ENCODE measurements at places on chromosomes 13 and 19.

DNA sequence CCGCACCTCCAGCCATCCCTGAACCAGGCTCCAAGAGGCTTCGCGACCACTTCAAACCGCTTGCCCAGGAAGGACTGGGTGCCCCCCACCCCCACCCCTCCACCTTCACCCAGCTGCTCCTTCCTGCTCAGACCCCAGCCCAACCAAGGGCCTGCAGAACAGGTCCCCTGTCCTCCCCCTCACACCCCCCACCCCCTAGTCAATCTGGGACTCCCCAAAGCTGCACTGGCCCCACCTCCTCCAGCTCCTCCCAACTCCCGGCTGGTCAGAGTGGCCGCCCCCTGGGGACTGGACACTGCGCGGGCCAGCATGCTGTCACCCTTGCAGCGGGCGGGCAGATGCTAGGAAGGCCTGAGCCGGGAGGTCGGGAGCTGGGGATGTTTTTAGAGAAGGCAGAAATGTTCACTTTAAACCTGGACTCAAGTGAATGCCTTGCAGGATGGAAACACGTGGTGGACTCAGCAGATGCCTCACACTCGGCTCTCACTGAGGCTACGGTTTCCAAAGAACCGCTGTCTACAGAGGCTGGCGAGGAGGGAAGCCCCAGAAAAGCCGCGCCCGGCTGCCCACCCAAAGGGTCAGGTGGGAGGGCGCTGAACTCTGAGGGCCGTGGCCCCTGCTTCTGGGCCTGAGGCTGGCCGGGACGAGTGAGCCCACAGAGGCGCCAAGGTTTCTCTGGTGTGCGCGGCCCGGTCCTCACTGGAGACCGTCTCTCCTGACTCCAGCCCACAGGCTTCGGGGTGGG is 8.0 kb downstream of the RPL36 start:
- no peak for DNase-seq

DNA sequence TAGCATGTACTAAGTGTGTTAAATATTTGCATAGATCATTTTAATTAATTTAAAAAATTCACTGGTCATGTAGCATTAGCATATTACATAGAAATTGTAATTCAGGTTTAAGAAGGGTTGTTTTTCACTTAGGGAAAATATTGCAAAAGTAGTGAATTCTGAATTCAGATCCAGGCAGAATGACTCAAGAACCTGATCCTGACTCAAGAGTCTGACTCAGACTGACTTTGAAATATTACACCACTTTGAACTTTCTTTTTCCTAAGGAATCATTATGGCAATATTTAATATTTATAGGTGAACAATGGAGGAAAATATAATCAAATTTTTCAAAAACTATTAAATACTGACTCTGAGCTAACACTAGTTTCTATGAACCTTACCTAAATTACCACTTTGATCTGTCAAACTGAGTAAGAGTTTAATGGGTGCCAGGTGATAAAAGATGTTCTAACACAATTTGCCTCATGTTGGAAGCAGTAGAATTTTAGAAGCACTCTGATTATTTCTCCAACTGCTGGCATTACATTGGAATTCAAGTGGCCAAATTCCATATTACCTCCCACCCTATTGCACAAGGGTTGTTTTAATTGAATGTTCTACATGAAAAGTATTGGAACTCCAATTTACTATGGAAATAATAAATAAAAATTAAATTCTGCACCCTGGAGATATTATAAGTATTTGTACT is 261.6 kb downstream of the SLITRK1 start:
- no peak for DNase-seq

DNA sequence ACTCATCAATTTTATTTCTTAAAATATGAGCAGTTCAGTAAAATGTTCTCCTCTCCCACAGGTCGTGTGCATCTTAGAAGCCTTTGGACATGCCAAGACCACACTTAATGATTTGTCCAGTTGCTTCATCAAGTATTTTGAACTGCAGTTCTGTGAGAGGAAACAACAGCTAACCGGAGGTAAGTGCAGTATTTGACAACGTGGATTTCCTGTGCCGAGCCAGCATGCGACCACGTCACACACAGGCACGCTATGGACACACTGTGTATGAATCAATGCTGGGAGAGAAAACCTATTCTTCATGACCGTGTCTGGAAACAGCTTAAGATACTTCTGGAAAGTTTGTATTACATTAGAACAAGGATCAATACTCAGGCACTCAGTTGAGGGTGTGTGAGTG is 268.5 kb downstream of the MYO16 start:
- DNase-seq = no peak

- DNase-seq = no peak
These were observed 142.3 kb downstream of the DPF1 start for GRCh38 chr19:38081547-38082255.

DNA sequence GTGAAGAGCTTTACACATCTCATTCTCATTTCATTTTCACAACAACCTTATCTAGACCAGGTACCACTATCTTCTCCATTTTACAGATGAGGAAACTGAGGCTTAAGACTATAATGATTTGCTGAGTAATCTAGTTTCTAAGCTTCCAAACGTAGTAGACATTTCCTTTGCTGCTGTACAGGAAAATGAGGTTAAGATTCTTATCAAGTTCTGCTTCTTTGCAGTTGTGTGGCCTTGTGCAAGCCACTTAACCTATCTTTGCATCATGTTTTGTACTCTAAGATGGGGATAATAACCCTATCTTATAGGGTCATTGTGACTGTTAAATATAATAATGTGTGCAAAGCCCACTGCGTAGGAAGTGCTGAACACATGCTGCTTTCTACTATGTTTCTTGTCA is 307.9 kb downstream of the HS6ST3 start:
- DNase-seq = no peak

DNA sequence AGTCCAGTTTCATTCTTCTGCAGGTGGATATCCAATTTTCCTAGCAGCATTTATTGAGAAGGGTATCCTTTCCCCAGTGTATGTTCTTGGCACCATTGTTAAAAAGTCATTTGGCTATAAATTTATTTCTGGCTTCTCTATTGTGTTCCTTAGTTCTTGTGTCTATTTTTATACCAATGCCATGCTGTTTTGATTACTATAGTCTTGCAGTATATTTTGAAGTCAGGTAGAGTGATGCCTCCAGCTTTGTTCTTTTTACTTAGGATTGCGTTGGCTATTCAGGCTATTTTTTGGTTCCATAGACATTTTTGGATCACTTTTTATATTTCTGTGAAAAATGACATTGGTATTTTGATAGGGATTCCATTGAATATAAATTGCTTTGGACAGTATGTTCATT is 71.7 kb upstream of the MLNR start:
- DNase-seq = no peak

DNA sequence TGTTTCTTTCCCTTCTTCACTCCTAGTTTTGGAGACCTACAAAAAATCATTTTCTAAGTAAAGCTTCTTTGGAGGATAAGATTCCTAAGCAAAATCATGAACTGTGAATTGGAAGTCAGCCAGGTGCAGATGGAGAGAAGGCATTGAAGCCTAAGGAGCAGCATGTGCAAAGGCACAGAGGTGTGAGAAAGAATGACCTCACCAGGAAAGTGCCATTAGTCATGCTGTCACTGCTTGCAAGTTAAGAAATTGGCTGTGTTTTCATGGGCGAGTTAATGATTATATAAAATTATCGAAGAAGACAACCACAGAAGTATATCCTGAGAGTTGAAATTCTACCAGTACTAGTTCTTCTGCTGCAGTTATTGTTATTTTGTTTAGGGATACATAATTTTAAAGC is 80.3 kb upstream of the KLHL1 start:
- no peak for DNase-seq

DNA sequence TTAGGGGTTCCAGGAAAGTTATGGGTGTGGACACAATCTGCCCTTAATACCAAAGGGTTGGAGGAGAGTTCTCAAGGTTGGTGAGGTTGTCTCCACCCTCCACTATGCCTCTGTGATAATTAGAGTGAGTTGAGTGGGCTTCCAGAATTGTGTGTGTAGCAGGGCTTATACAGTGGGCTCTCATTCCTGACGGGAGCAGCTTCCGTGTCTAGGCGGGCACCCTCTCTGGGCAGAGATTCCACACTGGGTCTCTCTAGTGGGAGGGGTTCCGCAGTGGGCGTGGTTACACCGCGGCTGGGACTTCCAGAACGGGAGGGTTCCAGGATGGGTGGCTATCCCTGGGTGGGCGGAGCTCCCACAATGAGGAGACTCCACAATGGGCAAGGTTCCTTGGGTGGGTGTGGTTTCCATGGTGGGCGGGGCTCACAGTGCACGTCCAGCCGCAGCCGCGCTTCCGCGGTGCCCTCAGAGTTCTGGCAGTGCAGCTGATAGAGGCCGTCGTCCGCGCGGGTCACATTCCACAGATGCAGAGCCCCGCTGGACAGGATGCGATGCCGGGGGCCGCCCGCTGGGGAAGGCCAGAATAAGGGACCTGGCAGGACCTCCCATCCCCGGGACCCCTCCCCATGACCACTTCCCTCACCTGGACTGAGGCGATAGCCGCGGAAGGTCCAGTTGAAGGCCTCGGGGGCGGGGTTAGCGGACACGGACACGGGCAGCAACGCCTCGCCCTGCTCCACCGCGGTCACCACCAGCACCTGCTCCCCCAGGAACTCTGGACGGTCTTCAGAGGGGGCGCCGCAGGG is 8.4 kb downstream of the NPHS1 start:
- no peak for DNase-seq

DNA sequence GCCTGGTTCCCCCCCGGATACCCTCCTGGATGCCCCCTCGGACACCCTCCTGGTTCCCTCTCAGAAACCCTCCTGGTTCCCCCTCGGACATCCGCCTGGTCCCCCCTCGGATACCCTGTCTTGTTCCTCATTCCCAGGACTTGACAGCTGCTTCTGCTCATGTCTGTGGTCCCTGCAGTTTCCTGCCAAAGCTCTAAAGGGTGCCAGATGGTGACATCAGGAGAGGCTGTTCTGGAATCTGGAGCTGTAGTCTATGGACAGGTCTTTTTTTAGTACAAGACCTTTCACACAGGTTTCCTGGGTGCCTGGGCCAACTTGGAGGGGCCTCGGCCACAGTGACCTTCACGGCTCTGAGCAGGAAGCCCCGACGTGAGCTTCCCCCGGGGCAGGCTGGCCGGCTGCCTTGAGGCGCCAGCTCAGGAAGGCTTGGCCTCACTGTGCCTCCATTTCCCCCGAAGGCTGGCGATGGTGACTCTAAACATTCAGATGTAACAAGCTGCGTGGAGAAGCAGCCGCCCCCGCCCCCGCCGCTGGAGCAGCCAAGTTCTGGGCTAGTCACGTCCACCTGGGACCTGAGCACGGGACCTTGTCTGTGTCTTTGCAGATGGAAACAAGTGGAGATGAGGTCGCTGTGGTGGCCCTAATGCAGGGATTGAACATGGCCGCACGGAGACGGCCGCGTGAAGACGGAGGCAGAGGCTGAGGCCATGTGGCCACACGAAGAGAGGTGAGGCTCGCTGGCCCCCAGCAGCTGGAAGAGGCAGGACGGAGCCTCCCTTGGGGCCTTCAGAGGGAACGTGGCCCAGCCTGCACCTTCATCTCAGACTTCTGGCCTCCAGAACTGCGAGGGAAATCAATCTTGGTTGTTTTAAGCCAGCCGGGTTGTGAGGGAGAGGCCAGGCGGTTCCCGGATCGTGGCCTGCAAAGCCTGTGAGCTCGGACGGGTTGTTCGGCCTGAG is 12.7 kb downstream of the SGTA start:
- no peak for DNase-seq

- peak; percentile 87 for DNase-seq
These were observed 5.0 kb upstream of the MTMR6 start for GRCh38 chr13:25292301-25292700.

DNA sequence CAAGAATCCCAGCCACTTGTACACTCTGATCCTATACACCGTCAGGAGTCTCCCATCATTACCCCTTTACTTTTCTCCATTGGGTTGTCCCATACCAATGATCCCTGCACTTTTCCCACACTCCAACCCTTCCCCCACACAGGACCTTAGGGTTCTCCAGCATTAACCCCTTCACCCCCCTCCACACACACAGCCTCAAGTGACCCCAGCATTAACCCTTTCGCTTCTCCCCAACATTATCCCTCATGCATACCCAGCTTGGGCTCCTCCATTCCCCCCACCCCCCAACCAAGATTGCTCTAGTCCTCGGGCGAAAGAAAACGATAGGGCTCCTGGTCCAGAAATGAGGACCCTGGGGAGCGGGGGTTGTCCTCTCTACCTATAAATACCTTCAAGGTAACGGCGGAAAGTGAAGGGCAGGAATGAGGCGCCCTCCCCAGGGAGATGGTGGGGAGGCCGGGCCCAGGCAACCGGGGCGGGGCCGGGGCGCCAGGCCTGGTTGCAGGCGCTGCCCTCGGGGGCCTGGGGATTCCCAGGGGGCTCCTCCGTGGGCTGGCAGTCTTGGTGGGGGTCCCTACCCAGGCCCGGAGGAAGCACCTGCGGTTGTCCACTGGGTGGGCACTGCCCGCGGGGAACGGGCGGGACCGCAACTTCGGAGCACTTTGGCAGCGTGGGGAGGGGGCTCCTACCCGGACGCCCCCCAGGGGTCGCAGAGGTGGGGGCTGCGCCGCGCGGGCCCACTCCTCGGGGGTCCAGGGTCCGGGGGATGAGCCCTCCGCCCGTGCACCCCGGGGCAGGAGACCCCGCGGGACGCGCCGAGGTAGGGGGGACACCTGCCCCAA is 757 bp downstream of the WIZ start:
- no peak for DNase-seq

DNA sequence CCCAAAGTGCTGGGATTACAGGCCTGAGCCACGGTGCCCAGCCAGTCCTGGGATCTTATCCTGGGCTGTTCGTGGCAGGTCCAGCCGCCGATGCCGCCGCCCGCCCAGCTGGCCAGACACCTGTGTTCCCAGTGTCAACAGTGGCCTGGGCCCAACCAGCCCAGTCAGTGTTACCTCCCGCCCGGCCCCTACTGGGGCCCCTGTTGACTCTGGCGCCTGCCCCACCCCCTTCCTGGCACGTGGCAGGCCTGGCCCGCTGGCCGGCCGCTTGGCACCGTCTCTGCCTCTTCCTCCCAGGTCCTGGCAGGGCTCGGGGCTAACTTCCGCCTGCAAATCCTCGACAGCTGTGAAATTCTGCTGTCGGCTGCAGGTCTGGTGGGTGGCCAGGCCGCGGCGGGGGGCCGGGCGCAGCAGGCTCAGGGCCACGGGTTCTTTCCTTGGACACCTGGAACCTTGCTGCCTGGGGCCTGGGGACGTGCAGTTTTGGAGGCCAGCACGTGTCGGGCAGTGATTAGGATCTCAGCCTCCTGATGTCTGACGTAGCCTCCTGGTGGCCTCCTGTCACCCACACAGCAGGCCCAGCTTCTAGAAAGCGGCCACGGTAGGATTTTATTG is 9.1 kb downstream of the ARID3A start:
- DNase-seq = no peak

DNA sequence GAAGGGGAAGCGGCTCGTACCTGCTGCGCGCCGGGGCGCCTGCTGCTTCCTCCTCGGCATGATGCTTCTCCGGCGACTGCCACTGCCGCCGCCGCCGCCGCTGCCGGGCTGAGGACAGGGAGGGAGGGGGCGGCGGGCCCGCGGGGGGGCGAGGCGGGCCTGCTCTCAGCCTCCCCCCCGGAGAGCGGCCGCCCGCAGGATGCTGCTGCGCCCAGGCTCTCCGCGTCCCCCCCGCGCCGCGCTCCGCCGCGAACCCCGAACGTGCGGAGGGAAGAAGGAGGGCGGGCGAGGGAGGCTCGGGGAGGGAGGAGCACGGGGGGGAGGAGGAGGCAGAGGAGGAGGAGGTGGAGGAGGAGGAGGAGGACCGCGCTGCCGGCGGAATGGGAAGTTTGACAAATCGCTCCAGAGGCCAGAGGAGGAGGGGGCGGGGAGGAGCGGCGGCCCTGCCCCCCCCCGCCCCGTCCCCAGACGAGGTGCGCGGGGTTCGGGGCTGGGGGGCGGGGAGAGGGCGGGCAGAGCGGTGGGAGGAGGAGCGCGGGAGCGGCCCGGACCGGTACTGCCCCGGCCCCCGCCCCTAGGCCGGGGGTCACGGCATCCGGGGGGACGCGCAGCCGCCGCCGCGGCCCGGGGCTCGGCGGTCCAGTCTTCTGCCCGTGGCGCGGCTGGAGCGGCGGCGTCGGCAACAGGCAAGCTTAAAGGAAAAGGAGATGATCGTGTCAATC is at the start of gene TSHZ3:
TSHZ3 (minus strand) TSS at position 277 of the 722 bp plus-strand sequence; CDS start at position 60, 217 bp downstream.
- DNase-seq = no peak
